Activated CD4-positive, alpha-beta memory T cell treated with anti-CD3 and anti-CD28 coated beads for 36 hours (primary cell): ENCODE measurements at places on chromosomes 1 and 21. TPM values are rescaled to one million over a fixed set of nuclear protein-coding genes. Genes with fewer than 3 reads are reported as not detected.

Gene ALX3
- total RNA-seq = not detected

Gene FCRL1
- total RNA-seq = not detected

- no peak for DNase-seq
Observed at GRCh38 chr1:161864577-161864976, 98.5 kb downstream of the ATF6 start.

DNA sequence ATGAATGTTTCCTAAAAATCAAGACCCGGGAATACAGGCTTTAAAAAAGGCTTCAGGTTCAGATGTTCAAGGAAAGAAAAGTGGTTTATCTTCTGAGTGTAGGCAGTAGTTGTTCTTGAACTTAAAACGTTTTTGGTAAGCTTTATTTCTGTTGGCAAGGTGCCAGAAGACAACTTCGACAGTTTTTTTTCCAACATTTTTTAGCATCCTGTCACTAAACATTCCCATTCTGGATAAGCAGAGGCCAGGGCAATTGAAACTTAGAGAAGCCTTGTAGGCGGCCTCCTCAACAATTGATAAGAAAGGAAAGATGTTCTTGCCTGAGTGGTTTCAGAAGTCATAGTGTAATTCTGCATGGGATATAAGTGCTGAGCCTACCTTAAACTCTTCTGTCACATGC, 66.7 kb downstream of the PATJ start:
- DNase-seq = no peak

- peak; percentile 89 for DNase-seq
Observed at GRCh38 chr1:116817582-116818064, 63.4 kb downstream of the CD2 start.

DNA sequence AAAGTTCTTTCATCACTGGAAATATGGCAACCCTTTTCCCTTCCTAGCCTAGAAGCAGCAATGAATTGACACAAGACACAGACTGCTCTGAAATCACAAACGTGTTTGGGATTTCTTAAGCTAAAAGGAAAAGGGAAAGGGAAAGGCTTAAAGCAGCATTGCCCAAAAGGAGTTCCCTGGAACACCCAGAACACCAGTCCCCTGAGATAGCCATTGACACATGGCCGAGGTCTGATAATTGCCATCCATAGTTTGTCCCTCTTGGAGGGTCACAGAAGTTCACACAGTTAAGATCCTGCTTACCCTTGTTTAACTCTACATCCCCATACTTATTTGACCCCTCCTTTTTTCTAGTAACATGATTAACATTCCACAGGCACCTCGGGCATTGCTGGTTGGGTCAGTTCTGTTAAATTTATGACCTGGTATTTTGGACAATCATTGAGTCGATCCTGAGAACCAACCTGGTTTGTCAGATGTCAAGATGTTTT, 72.9 kb downstream of the ZNF281 start:
- DNase-seq = no peak

DNA sequence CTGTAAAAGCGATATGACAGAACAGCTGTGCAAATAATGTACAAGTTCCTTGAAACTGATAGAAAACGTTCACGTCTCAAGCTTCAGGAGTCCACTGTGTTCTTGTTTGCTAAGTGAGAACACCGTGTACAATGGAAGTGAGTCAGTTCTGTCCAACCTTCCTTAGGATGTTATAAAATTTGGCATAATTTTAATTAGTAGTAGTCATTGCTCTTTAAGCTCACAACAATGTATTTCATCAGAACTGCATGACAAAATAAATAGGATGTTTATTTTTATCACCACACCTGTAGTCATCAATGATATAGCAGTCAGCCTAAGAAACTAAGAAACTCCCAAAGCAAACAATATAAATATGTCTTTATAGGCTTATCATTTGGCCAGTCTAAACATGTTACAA, 53.0 kb downstream of the RGS2 start:
- no peak for DNase-seq

GRCh38 chr21:31205412-31205811, 138.6 kb downstream of the TIAM1 start:
- no peak for DNase-seq

DNA sequence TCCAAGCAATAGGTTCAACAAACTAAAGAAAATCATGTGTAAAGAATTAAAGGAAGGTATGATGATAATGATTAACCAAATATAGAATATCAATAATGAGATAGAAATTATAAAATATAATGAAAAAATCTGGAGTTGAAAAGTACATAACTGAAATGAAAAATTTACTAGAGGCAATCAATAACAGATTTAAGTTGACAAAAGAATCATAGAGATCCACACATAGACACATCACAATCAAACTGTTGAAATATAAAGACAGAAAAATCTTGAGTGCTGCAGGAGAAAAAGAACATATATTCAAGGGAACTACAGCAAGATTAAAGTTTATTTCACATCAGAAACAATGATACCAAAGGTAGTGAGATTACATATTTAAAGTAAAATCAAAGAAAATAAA, 63.7 kb downstream of the RNASEL start:
- DNase-seq = no peak

GRCh38 chr1:93033785-93034184, 45.3 kb upstream of the MTF2 start:
- no peak for DNase-seq

GRCh38 chr1:40316595-40317393, at the start of gene COL9A2:
Gene COL9A2 (minus strand): TSS chr1:40317286. CDS start chr1:40317197, 89 bp downstream.
- peak; percentile 71 for DNase-seq
